Fibroblast of skin of scalp (primary cell): ENCODE measurements at places on chromosomes 12 and 14.
A peak's percentile ranks its signal among the peaks of the same experiment; 100 is the strongest.

- DNase-seq: peak; percentile 55
Measured at GRCh38 chr12:88206601-88207000, 64.5 kb downstream of the TMTC3 start.

- no peak for DNase-seq
Measured at GRCh38 chr12:27824126-27824842, 44.2 kb upstream of the MANSC4 start.

DNA sequence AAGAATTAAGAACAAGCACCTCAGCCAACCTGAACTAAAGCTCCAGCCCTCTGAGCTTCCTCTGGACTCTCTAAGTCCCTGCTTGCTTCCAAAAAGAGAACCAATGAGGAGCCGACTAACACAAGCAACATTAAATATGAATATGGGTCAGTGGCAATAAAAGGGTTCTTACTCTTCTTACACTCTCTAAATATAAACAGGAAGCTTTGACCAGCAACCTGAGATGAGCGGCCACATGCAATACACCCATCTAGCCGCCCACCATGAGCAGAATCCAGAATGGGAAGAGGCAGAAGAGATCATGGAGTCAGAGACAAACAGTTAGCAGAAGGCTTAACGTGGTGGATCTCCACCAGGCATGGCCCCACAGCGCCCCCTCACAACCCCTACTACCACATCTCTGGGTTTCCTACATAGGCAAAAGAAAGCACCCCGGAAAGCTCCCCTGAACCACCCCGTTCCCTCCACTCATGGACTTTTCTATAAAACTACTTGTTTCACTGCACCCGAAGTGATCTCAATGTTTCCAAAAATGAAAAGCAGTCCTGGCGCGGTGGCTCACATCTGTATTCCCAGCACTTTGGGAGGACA is 59.4 kb downstream of the TTC7B start:
- DNase-seq: no peak

GRCh38 chr14:59510001-59510400 is 25.7 kb downstream of the JKAMP start:
- DNase-seq: no peak

DNA sequence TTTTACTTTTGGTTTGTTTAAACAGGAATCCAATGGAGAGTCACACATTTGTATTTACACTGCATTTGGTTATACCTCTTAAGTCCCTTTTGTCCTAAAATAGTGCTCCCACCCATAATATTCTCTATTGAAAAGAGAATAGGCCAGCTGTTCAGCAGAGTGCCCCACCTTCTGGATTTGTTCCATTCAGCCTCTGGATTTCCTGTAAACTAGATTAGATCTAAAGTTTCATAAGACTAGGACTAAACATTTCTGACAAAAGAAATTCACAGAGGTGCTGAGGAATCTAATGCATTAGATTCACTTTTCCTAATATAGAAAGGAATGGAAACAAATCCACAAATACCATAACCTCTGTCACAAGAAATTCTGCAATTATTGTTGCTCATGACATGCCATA is 38.1 kb downstream of the GCH1 start:
- peak; percentile 30 for DNase-seq

- peak; percentile 74 for DNase-seq
Measured at GRCh38 chr12:58728397-58728796, 191.9 kb downstream of the LRIG3 start.

GRCh38 chr14:81801921-81802320 is 268.3 kb upstream of the SEL1L start:
- DNase-seq: no peak
